ENCODE measurements at places on chromosomes 6 and 20. TPM values are rescaled to one million over a fixed set of nuclear protein-coding genes. Genes with fewer than 3 reads are reported as not detected.
A peak's percentile ranks its signal among the peaks of the same experiment; 100 is the strongest.

DNA sequence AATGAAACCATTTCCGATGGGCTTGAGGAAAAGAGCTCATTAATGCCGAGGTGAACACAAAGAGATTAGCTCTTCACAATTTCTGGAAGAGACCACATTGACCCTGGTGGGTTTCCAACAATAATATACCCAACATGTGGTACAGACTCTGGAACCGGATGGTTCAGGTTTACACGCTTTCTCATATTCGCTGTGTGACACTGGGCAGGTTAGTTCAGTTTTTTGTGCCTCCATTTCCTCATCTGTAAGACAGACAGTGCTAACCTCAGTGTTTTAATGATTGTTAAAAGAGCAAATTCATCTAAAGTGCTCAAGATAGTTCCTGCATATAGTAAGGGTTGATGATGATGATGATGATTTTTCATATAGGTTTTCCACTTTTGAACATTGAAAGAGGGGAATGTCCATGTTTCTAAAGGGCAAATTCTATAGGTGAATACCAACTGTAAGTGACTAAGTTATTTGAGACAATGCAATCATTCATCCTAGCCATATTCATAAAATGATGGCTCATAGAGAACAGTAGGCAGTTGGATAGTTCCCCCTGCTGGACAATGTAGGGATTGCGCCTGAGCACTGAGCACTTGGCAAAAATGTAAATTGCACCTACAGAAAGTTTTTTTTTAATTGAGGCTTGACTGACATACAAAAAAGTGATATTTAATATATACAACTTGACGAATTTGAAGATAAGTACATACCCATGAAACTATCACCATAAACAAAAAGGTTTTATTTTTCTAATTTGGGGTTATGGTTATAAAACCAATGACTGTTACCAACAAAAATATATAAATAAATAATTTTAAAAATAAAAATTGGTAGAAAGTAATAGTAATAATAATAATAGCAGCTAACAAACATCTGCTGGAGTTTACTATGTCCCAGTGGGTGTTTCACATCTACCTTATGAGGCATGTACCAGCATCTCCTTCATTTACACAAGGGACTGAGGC is 2.1 kb upstream of the PERP start:
- peak; percentile 80 for DNase-seq

- DNase-seq = no peak
These were observed 10.1 kb upstream of the SLC22A7 start for GRCh38 chr6:43287717-43288679.

DNA sequence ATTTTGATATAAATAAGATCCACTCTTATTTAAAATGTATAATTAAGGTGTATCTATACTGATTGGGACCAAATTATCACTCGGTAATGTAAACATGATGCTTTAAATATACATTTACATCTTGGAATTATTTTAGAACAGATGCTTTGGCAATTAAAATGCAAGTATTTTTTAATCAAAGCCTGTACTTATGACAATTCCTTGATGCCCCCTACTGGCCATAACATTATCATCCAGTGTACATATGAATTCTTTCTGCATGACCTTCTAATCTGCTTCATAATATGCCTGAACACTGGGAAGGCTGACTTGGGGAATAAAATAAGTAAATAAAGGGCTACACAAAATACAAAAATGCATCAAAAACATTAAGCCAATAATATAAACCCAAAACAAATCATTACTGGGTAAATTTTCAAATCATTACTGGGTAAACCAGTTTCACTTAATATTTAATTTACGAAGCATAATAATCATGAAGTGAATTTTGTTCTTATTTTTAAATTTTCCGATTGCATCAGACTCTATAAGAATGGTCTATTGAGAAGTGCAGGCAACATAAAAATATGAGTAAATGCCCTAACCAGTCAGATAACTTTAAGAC is 65.1 kb downstream of the CGA start:
- DNase-seq = no peak

DNA sequence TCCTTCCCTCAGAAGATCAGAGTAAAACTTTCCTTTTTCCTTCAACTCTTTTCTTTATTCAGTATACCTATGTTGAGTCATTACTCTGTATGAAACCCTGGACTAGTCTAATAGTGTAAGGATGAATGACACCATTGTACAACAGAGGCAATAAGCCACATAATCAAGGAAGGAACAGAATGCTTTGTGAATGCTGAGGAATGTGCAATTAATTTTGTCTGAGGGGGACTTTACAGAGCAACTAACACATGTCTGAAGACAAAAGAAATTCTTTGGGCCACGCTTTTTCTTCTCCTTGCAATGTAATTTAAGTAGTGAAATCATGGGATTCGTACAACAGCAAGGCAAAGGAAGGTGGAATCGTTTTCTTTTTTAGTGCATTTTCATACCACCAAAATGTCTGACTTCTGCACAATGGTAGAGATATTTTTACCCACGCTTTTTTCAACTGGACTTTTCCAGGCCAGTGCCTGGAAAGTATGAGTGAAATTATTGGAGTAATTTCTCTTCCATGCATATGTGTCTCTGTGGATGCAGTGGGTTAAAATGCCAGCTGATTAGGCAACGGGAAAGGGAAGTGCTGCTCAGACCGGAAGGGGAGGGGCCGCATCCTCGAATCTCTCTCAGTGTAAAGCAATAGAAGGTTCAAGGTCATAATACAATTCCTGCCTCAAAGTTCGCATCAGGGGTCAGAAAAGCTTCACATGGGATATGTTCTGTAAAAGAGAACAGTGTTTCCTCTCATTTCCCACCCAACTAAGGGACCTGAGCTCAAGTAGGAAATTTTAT is 89.9 kb upstream of the MTHFD1L start:
- DNase-seq = no peak

The SSTR4 gene
- not detected for total RNA-seq

Measured in sigmoid colon (tissue), 7 donors.